ENCODE measurements at places on chromosomes 16 and 17.

DNA sequence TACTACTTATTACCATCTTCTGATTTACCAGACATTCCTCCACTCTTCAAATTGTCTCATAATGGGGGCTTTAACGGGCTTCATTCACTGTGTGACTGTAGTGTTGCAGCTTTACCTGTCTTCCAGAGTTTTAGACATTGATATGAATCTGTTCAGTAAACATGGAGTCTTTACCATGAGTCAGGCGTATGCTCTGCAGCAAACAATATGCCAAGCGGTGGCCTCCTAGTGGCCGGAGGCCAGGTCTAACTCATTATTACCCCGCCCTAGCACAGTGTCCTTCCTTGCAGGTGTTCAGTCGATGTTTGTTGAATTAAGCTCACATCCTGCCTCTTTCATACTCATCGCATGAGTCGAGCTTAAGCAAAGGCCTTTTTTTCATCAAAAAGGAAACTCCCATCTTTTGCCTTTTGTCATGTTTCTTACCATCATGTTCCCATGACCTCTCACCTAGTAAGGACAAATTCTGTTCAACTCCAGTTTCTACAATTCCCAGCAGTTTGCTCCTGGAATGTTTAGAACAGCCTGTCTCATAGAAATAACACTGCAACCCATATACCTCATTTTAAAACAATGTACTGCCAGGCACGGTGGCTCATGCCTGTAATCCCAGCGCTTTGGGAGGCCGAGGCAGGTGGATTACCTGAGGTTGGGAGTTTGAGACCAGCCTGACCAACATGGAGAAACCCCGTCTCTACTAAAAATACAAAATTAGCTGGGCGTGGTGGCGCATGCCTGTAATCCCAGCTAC is 39.4 kb downstream of the TUBD1 start:
- peak; percentile 74 for DNase-seq

DNA sequence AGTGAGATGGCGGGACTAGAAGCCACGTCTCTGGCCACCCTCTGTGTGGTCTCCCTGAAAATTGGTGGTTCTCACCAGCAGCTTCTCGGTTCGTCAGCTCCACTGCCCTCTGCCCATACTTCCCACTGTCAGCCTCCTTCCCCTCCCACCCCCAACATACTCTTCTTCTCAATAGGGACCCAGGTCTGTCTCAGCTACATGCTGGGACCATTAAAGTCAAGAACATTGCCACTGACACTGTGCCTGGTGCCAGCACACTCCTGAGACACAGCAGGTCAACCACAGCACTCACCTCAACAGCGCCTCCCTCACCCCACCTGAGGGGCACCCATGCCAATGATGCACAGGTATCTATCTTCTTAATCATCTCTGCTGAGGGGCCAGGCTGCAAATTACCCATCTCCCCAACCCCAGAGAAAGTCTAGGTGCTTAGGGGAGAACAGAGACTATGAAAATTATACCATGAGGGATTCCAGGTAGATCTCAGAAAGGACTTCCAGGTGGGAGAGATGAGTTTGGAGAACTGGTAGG is 1.3 kb downstream of the PLXDC1 start:
- DNase-seq: no peak

DNA sequence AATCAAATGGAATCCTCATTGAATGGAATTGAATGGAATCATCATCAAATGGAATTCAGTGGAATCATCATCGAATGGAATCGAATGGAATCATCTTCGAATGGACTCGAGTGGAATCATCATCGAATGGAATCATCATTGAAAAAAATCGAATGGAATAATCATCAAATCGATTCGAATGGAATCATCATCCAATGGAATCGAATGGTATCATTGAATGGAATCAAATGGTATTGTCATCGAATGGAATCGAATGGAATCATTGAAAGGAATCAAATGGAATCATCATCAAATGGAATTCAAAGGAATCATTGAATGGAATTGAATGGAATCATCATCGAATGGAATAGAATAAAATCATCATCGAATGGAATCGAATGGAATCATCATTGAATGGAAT is 619.3 kb downstream of the TP53TG3F start:
- no peak for DNase-seq

DNA sequence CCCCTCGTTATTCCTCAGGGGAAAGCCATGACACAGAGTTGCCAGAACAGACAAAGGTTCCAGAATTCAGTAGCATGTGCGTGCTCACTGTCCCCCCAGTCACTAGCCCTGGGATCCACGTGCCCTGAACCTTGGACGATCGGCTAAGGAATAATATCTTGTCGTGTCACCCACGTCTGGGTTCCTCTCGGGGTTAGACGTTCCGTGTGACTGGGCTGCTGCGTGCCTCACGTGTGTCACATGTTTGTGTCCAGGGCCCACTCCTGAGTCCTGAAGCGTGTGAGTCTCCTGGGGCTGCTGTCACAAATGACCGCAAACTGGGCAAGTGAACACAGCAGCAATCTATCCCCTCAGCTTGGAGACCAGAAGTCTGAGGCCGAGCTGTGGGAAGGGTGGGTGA is 12.4 kb upstream of the ZNF469 start:
- no peak for DNase-seq

DNA sequence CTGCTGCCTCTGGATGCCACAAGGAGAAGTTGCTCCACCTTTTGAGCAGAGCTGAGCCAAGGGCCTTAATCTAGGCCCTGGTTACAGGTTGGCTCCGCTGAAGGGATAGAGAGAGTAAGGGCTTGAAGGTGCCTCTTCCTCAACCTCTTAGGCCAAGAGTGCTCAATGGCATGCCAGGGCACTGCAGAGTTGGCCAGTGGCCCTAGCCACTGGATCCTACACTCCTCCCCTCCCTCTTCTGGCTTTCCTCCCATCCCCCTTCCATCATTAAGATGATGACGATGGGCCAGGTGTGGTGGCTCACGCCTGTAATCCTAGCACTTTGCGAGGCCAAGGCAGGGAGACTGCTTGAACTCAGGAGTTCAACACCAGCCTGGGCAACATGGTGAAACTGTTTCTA is 50.5 kb downstream of the MYO18A start:
- no peak for DNase-seq

DNA sequence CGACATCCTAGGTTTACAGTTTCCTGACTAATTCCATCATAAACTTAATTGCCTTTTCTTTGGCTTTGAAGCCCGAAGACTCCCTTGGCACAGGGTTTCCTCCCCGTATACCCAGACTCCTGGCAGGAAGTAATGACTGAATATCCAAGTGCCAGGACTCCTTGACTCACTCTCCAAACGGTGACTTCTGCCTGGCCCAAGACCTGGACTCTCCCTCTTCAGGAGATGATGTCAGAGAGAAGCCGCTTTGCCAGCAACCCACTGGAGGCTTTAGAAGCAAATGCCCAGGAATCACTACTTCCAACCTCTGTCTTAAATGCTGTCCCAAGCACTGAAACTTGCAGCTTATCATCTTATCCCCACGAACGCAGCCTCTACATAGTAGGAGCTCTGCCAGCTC is 146.5 kb downstream of the RGS9 start:
- no peak for DNase-seq

- peak; percentile 77 for DNase-seq
These were observed 17.7 kb downstream of the PSMD11 start for GRCh38 chr17:32461853-32462617.

DNA sequence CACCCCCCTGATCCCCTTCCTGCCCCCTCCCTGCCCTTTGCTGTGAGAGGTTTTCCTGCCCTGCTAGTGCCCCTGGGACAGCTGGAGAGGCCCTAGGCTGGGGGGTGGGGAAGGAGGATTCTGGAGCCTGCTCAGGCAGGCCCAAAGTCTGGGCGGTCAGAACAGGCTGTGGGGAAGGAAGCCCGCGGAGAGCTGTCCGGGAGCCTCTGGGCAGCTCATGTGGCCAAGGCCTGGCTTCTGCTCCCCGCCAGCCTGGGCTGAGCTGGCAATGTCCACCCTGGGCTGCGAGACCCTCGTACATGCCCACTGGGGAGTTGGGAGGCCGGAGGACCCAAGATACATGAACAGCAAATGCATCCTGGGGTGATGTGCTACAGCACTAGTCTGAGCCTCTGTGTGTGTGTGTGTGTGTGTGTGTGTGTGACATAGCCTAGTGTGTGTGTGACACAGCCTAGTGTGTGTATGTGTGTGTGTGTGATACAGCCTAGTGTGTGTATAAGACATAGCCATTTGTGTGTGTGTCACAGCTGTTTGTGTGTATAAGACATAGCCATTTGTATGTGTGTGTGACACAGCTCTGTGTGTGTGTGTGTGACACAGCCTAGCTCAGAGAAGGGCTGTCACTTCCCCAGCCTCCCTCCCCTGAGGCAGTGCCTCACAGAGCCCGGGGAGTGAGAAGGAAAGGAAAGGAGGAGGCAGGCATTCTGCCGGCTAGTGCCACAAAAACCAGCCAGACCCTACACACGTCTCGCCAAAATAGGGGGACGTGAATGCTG is 201.4 kb upstream of the CIBAR2 start:
- DNase-seq: no peak

Measured in CD4-positive, alpha-beta T cell treated with Interleukin-12 subunit alpha and Interleukin-12 subunit beta, for 1 hour (primary cell).